Dermis blood vessel endothelial cell (primary cell): ENCODE measurements at places on chromosomes 5 and 9.

DNA sequence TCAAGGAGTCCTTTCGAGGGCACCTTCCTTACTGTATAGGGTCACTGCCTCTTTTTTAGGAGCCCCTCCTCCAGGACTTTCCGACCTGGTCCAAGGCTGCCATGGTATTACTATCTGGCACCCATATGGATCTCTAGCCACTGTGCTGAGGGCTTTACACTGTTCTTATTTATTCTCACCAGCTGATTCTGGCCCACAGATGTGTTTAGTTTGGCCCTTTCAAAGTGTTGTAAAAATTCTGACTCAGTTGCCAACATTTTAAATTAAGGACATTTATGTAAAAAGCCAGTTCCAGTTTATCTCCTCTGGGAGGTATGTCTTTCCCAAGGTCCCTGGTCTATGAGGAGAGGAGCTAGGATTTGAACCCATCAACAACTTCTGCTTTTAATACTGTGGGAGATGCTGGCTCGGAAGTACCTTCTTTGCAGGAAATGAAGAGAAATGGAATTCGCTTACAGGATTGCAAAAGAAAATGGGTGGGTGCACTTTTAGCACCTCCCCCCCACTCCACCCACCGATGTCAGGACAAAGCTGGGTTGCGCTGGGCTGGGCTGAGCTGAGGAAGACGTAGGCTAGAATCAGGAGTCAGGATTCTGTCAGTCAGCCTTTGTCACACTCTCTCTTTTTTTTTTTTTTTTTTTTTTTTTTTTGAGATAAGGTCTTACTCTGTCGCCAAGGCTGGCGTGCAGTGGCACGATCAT is 7.8 kb downstream of the JADE2 start:
- DNase-seq = no peak

- no peak for DNase-seq
Measured at GRCh38 chr9:93085676-93086075, 10.3 kb upstream of the CARD19 start.

GRCh38 chr5:1555011-1555807 is 31.4 kb upstream of the LPCAT1 start:
- no peak for DNase-seq

DNA sequence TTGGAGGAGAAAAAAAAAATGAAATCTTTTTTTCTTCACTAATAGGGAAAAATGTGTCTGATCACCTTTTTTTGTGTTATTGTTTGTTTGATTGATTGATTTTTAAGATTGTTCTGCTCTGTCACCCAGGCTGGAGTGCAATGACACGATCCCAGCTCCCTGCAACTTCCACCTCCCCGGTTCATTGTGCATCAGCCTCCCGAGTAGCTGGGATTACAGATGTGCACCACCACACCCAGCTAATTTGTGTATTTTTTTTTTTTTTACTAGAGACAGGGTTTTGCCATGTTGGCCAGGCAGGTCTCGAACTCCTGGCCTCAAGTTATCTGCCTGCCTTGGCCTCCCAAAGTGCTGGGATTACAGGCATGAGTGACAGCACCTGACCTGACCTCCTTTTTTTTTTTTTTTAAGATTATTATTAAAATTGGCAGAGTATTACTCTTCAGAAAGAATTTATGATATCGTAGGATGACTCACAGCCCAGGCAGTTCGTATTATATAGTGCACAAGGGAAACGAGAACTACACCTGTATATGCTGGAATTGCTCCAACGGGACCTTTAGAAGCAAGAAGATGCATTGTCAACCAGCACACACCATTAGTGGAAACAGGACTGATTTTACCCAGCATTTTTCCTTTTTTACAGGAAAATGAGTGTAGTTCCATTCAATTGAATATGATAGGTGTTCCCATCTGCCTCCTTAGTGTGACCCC is 27.7 kb downstream of the FUBP3 start:
- peak; percentile 40 for DNase-seq

DNA sequence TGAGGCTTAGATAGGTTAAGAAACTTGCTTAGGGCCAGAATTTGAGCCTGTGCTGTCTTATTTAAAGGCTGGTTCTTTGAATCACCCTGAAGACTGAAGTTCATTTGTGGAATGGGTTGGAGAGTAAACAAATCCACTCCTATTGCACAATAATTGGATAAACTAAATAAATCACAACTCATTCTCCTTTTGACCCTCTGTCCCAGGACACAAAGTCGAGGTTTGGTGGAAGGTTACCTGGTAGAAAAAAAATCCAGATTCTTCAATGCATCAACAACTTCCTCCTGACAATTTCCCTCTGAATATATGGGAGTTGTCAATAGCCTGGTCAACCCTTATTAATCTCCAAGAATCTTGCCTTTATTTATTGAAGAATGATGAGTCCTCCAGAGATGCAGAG is 28.9 kb downstream of the TBC1D2 start:
- no peak for DNase-seq

DNA sequence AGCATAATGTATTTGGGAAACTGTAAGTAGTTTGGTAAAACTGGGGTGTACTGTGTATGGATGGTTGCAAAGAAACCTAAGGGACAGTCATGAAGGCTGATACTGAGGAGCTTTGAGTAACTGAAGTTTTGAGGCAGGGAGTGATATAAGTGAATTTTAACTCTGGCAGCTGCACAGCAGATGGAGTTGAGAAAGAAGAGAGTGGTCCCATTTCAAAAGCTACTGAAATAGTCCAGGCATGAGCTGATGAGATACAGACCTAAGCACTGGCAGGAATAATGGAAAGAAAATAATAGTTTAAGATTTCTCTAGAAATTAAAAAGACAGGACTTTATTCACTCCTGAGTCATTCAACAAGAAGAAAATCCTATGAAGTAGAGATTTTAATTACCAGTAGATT is 232.0 kb downstream of the CHSY3 start:
- DNase-seq = no peak

DNA sequence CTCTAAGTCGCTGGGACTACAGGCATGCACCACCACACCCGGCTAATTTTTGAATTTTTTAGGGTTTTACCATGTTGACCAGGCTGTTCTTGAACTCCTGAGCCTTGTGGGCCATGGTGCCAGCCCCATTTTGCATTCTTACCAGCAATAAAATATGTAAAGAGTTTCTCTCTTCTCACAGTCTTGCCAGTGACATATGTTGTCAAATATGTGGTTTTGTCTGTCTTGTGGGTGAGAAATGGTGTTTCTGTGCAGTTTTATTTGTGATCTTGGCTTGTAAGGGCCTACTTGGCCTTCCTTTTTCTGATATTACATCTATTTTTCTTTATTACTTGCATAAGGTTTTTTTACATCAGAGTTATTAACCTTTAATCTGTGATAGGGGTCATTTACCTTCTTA is 47.1 kb downstream of the SPIN1 start:
- DNase-seq = no peak

- no peak for DNase-seq
Measured at GRCh38 chr5:74173241-74173640, 467.3 kb downstream of the ENC1 start.

GRCh38 chr5:142364251-142365145 is 39.7 kb upstream of the SPRY4 start:
- peak; percentile 65 for DNase-seq

- no peak for DNase-seq
Measured at GRCh38 chr9:71607461-71607881, 160.8 kb downstream of the CEMIP2 start.

DNA sequence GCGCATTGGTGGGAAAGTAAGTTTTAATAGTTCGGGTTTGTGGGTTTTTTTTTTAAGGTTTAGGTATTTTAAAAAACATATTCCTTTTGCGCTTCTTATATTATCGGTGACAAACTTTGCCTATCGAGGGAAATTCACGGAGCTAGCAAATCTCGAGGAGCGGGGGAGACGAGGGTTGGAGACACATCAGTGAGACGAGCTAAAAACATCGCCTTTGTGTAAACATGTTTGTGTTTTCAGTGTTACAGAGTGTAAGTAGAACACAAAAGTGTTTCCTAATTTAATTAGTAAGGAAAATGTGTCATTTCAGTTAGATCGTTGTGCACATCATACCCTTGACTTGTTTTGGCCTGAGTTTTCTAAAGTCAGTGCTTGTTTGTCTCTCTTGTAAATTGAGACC is 945 bp downstream of the BTF3 start:
- DNase-seq = peak; percentile 24

GRCh38 chr9:117409321-117409720 is 5.5 kb downstream of the ASTN2 start:
- no peak for DNase-seq

- DNase-seq = no peak
Measured at GRCh38 chr9:13070612-13071595, 208.6 kb downstream of the MPDZ start.

GRCh38 chr5:154369682-154370081 is 76.1 kb upstream of the SAP30L start:
- DNase-seq = no peak

GRCh38 chr5:13780081-13780480 is 164.4 kb downstream of the DNAH5 start:
- no peak for DNase-seq

GRCh38 chr5:89878140-89879132 is 531.1 kb downstream of the CETN3 start:
- DNase-seq = peak; percentile 20

DNA sequence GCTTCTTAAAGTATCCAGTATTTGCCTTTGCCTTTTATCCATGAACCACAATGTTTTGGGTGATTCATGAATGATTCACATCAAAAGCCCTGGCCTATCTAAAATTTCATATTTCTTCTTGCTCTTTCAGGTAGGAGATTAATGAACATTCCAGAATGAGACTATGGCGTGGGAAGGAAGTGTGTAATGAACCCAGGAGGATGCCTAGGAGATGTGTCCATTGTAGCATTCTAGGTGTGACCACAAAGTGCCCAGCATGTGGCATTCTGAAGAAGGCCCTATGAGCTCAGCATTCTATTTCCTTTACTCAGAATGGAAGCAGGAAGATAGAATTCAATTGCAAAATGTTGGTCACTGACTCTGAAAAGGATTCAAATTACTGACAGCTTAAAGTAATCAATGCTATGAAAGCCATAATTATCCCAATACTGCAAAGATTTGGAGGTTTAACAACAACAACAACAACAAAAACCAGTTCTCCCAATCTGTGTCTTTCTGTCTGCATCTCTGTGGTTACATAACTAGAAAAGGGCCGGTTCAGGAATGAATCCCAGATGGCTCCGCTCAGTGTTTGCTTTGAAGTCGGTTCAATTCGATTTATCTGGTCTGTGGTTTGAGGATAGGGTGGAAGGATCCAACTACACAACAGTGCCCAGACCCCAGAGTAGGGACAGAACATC is 126.7 kb downstream of the FOXD1 start:
- no peak for DNase-seq

DNA sequence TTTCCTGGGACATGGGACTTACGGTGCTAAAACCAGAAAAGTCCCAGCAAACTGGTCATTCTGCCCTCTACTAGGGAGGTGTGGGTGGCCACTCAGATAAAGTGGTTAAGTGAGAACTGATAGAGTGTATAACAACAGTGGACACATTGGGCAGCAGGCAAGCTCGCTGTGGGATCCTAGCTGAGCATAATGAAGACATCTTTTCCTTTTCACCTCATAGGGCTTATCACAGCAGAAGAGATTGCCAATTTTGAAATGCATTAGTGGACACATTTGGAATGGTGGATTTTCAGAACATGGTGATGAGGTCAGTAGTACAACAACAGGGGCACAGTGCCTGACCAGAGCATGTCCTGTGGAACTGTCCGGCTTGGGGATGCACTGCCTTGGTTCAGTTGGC is 477.1 kb upstream of the KIF2A start:
- DNase-seq = no peak
